Vagina (tissue), 2 donors: ENCODE measurements at places on chromosomes 2 and 18.

DNA sequence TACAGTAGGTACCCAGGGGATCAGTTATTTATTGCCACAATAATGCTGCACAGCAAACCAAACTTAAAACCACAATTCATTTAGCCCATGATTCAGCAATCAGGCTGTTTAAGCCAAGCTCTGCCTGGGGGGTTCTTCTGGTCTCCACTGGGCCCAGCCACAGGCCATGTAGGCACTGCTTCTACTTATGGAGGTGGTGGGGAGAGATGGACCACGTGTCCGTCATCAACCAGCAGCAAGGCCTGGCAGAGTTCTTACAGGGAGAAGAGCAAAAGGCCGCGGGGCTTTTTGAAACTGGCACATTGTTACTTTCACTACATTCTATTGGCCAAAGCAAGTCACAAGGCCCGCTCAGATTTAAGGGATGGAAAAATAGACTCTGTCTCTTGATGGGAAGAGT, 76.3 kb upstream of the DAPL1 start:
- peak; percentile 67 for DNase-seq

GRCh38 chr2:75276093-75277029, 77.0 kb upstream of the TACR1 start:
- DNase-seq, result no peak

- no peak for DNase-seq
These were observed 306.2 kb upstream of the KCNJ3 start for GRCh38 chr2:154392256-154392655.

- DNase-seq, result no peak
These were observed 117.1 kb downstream of the ZFP36L2 start for GRCh38 chr2:43109261-43109743.

DNA sequence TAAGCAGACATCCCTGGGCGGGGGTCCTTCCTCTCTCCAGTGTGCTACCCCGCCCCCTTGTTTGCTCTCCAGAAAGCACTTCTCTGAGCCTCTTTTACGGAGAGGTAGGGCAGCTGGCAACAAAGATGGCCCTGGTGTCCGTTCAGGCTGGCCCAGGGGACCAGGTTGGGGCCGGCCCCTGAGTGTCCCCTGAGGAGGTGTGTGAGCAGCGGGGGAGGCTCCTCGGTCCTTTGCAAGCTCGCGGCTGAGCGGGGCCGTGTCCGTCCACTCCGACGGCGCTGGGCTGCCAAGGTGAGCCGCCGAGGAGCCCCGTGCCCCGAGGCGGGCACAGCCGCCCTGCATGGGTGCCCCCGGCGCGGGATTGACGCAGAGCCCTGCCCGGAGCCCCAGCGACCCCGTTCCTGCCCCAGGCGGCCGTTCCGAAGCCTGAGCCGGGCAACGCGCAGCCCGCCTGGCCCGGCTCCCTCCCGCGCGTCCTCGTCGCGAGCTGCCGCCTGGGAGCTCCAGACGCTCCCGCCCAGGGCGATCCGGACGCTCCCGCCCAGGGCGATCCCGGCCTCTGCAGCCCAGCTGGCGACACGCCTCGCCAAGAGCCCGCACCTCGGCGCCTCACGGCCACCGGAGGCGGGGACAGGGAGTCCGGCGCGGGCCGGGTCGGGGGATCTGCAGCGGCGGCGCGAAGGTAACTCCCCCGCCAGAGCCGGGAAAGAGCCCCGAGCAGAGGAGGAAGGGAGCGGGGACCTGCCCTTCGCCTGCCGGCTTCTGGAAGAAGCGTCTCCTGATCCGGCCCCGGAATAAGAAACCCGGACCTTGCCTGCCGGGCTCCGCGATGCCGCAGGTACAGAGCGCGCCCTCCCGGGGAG, at the start of gene PROKR1:
Gene PROKR1, plus strand, starts transcription at position 569 of the 863 bp plus-strand sequence. CDS start 2,243 bp downstream, outside the sequence.
- no peak for DNase-seq

DNA sequence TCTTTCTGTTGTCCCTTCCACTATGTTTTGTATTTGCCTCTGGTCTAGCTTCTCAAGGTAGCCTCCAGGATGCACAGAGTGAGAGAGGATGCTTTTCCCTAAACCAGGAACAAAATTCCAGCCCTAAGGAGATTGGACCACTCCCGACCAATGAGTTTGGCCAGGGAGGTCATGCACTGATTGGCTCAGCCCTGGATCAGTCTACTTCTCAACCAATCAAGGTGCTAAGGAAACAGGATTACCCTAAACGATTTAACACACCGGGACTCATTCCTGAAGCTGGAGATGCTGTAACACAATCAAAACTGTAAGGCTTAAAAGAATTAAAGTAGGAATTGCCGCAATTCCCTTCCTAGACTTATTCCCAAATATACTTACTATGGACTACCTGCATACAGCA, 34.2 kb upstream of the NR4A2 start:
- no peak for DNase-seq

- DNase-seq, result no peak
These were observed 503.2 kb upstream of the SLC8A1 start for GRCh38 chr2:40955042-40955441.

- DNase-seq, result no peak
These were observed 1154.5 kb upstream of the CHAC2 start for GRCh38 chr2:52613064-52613463.

- DNase-seq, result no peak
These were observed 939.5 kb downstream of the ERBB4 start for GRCh38 chr2:211599146-211599545.

DNA sequence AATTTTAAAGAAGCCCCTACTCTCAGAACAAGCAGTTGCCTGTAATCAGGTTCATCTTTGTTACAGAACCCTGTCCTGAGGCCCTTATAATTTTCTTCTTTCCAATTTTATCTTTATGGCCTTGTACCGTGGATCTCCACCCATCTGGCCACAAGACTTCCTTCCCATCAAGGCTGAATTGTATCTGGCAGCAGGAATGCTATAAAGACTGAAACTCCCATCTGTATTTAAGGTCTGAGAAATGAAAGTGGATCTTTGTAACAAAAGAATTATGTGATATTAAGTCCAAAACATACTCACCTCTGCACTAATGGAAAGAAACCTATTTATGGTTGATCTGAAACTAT, 91.8 kb downstream of the METTL8 start:
- no peak for DNase-seq

DNA sequence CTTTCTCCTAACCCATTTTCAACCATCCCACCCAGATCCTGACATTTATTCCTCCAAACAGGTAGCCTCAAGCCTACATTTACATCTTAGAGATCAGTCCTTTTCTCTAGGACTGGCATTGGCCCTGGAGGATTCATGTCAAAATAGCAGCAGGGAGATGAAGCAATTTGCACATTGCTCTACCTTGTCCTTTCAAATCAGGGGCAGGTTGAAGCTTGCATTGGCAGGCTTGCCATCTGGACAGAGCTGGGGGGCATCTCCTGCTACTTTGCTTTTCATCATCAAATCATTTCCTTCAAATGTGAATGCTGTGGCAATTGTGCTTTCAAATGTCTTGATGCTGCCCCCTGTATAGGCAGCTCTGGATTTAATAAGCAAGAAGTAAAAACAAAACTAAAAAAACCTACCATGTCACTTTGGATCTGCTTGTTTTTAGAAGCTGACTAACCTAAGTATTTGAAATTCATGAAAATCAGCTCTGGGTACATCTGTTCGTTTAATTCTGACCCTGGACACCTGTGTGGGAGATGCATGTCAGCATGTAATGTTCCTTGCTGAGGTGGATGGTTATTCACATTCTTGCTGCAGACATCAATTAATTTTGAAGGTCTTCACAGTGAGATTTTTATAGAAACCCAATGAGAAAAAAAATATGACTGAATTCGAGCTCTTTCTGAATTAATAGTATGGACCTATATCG, 47.9 kb downstream of the KIF5C start:
- no peak for DNase-seq
